ENCODE measurements at places on chromosomes 5 and 9.

DNA sequence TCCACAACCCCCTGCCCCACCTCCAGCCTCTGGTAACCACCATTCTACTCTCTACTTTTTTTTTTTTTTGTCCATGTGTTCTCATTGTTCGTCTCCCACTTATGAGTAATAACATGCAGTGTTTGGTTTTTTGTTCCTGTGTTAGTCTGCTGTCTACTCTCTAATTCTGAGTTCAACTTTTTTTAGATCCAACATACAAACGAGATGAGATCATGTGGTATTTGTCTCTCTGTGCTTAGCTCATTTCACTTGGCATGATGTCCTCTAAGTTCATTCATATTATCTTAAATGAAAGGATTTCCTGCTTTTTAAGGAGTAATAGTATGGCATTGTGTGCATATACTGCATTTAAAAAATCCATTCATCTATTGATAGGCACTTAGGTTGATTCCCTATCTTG lies 130.9 kb downstream of the NMUR2 start:
- no peak for DNase-seq

- no peak for DNase-seq
These were observed 45.2 kb downstream of the HSD17B3 start for GRCh38 chr9:96256800-96257199.

GRCh38 chr5:14125262-14125661 lies 17.9 kb upstream of the TRIO start:
- DNase-seq: no peak

- peak; percentile 64 for DNase-seq
These were observed 497.0 kb upstream of the TUSC1 start for GRCh38 chr9:26175264-26175663.

Measured in AG08395 (cell line).